AML-193 (cell line): ENCODE measurements at places on chromosomes 6 and 20.

- DNase-seq = peak; percentile 87
Observed at GRCh38 chr6:30678964-30679726, 6.3 kb upstream of the DHX16 start.

DNA sequence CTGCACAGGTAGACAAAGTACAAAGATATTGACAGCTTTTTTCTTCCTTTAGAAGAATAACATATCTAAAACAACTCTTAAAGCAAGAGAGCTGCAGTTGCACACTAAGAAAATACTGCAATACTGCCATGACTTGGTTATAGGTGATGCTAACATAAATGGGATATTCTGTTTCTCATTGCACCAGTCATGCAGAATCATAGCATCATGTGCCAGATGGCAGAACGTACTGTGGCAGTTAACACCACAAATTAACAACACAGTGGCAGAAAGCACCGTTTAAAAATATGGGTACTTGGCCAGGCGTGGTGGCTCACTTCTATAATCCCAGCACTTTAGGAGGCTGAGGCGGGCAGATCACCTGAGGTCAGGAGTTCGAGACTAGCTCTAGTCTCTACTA lies 7.4 kb downstream of the ASXL1 start:
- no peak for DNase-seq

- no peak for DNase-seq
Observed at GRCh38 chr6:13428583-13429405, 58.6 kb downstream of the GFOD1 start.

DNA sequence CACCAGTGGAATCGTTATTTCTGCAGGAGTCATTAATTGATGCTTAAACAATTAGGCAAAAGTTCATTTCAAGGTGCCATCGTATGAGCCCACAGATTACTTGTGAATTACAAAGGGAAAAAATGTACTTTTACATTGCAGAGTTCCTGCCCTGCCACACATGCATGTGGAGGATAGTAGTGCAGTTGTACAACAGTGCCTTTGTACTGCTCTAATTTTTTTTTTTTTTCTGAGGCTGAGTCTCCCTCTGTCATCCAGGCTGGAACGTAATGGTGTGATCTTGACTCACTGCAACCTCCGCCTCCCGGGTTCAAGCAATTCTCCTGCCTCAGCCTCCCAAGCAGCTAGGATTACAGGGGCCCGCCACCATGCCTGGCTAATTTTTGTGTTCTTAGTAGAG lies 26.0 kb upstream of the SYNJ2 start:
- DNase-seq = no peak

- no peak for DNase-seq
Observed at GRCh38 chr6:112912416-112913101, 565.4 kb downstream of the RFPL4B start.

- DNase-seq = no peak
Observed at GRCh38 chr20:62031462-62032092, 34.1 kb downstream of the TAF4 start.

DNA sequence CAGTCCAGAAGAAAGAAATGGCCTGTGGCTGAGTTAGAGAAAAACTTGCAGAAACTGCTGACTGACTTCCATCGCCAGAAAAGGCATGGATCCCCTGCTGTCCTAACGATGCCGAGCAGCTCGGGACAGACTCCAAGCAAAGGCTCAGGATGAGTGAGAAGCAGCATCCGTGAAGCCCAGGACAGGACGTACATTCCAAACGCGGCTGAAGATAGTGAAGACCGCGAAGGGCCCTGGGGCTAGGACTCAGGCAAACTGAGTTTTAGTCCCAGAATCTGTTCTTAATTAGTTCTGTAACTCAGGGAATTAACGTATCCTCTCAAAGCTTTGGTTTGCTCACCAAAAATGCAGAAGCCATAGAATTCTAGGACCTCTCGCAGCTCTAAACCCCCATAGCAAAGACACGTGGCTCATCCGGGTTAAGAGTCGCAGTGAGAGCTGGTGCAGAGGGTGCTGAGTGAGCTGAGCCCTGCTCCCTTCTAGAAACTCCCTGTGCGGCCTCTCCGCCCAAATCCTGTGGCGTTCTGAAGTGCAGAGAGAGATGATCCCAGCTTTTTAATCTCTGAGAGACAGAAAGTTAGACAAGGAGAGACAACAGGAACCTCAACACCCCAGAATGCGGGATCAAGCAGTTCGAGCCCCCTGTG lies 132.9 kb upstream of the THBS2 start:
- no peak for DNase-seq

- peak; percentile 75 for DNase-seq
Observed at GRCh38 chr6:122381494-122382265, 17.8 kb upstream of the HSF2 start.

DNA sequence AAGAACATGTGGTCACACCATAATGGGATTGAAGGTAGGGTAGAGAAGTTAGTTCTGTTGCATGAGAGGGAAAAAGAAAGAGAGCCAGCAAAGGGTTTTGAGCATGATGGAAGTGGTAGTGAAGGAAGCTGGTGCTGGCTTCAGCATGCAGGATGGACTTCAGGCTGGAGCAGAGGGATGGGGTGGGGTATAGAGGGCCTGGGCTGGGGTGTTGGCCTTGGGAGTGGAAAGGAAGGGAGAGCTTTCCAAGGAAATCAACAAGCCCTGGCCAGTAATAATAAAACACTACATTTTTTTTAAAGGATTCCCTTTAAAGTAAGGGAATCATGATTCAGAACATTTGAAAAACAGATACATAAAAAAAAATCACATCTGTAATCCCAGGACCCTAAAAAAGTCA lies 61.2 kb downstream of the LAMA4 start:
- DNase-seq = no peak

DNA sequence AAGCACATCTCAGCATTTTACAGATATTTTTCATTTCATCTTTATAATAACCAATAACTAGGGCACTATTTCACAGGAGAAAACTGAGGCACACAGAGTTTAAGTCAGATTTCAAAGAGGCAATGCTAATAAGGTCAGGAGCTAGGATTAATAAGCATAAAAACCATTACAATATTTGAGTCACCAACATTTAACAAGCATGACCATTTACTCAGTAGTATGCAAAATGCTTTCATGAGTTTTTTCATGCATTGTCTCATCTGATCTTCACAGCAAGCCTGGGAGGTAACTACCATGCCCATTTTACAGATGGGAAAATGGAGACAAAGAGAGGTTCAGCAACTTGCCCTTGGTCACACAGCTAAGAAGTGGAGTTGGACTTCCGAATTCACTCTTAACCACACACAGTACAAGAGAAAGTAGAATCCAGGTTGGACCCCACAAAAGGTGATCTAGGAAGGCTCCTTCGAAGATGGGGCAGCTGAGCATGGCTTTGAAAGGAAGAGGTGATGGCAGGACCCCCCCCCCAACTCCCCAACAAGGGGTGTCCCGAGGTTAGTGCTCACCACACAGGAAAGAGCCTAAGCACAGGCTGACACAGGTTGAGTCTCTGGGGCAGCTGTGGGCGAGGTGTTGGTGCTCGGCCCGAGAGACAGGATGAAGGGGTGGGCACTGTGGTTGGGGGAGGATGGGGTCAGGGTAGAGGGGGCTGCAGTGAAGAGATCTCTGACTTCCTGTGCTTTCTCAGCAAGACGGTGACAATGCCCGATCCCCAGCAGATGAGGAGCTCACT lies 108.8 kb downstream of the PREX1 start:
- DNase-seq = no peak

DNA sequence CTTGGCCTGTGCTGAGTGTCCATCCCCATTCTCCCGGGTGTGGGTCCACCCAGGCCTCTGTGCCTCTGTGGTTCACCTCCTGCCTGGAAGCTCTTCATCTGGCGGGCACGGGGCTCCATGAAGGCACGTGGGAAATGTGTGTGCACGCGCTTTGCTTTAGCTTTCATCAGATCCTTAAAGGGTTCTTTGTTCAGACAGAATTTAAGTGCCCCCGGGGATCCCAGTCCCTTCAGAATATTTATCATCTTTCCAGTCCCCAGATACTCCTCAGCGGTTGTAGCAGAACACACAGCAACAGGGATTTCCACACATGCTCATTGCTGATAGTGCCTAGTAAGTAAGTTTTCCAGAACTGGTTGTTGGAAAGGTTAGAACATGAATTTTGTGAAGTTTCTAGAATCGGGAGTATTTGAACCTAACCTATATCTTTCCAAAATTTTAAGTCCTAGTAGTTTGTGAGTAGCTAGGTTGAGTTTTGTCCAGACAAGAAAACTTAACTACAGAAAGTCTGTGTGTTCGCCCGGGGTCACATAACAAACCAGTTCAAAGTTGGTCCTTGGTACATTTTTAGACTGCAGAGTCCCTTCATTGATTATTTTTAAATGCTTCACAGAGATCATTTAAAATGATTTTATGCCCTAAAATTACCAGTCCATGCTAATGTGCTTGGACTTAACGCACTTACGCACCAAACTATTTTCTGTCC lies 67.7 kb downstream of the RPP40 start:
- DNase-seq = no peak

GRCh38 chr6:56804996-56805395 lies 149.9 kb upstream of the BEND6 start:
- DNase-seq = no peak

- DNase-seq = no peak
Observed at GRCh38 chr6:151290877-151291721, 51.3 kb downstream of the AKAP12 start.

- DNase-seq = no peak
Observed at GRCh38 chr6:161244725-161245124, 29.1 kb downstream of the AGPAT4 start.

GRCh38 chr6:90467546-90467945 lies 119.3 kb downstream of the MAP3K7 start:
- DNase-seq = no peak

GRCh38 chr6:3506200-3506599 lies 49.4 kb upstream of the SLC22A23 start:
- DNase-seq = no peak

DNA sequence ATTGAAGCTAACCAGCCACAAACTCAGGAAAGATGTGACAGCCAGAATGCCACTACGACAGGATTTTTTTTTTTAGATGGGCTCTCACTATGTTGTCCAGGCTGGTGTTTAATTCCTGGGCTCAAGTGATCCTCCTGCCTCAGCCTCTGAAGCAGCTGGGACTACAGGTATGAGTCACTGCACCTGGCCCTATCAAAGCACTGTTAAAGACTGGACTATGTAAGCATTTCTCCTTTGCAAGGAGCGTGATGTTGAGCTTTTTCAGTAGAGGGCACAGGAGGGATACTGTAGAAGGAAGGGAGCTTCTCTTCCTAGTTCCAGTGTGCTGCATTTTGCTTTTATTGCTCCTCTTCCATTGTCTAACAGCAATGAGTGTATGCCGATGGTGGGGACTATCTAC lies 35.8 kb downstream of the ZBTB9 start:
- no peak for DNase-seq

DNA sequence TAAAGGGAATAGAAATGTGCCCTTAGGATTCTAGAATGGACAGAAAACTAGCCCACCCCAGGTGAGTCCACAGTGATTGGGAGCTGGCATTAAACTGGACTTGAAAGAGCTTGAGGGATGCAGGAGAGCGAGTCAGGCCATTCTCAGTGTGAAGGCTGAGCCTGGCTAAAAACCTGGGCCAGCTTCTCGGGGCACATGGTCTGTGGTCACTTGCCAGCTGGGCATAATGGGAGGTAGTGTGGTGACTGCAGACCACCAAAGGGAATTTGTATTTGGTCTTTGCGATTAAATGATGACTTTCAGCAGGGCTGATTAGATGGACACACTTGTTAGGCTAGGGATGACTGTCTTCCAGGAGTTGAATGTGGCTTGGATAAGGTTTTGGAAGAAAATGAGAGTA lies 71.3 kb downstream of the TULP4 start:
- no peak for DNase-seq

GRCh38 chr6:16481697-16482399 lies 243.5 kb downstream of the GMPR start:
- no peak for DNase-seq

DNA sequence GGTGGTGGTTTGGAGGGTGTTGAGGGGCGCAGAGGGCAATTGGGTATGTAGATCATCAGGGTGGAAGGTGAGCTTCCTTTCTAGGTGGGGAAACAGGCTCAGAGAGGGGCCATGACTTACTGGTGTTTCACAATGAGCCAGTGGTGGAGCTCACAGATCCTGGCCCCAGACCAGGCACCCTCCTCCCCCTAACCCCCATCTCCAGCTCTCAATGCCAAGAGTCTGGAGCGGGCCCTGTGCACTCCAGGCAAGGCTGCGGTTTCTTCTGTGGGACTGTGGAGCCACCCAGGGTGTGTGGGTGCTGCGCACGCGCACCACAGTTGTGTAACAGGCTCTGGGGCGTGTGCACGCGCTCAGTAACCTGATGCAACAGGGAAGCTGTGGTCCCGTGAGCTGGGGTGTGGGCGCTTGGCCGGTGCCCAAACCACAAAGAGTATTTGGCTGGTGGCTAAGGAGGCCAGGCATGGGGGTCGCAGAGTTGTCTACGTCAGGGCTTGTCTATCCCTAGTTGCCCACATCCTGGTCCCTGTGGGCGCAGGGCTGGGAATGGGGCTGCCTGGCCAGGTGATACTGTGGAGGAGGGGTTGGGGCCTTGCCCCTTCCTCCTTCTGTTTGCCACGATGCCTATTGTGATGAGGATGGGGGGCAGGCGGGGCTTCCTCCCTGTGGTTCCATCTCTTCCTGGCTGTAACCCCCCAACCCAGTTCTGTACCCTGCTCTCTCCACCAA lies 37.5 kb upstream of the MRPS18A start:
- DNase-seq = peak; percentile 99

DNA sequence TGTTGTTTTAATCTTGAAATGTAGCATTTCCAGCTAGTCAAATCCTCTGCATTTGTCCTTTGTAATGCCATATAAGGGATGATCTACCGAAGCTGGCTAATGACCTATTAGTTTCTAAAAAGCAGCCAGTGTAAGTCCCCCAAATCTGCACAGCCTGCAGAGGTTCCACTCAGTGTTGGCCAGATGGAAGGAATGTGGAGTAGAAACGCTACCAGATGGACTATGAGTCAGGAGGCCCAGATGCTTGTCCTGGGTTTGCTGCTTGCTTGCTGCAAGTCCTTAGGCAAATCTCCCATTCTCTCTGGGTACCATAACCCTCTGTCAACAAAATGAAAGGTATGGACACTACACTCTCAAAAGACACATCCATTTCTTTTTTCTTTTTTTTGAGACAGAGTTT lies 149.8 kb downstream of the BTBD9 start:
- DNase-seq = no peak

- peak; percentile 22 for DNase-seq
Observed at GRCh38 chr6:113671421-113671820, 185.7 kb upstream of the MARCKS start.

GRCh38 chr6:77633471-77633870 lies 19.4 kb upstream of the MEI4 start:
- no peak for DNase-seq

- no peak for DNase-seq
Observed at GRCh38 chr6:4448841-4449240, 313.5 kb upstream of the ECI2 start.
